Transverse colon (tissue), 4 donors: ENCODE measurements at places on chromosomes 12 and 14.

- no peak for DNase-seq
Observed at GRCh38 chr12:29223956-29224543, 75.0 kb downstream of the FAR2 start.

GRCh38 chr12:104507672-104508071 is 50.9 kb downstream of the CHST11 start:
- DNase-seq: no peak

DNA sequence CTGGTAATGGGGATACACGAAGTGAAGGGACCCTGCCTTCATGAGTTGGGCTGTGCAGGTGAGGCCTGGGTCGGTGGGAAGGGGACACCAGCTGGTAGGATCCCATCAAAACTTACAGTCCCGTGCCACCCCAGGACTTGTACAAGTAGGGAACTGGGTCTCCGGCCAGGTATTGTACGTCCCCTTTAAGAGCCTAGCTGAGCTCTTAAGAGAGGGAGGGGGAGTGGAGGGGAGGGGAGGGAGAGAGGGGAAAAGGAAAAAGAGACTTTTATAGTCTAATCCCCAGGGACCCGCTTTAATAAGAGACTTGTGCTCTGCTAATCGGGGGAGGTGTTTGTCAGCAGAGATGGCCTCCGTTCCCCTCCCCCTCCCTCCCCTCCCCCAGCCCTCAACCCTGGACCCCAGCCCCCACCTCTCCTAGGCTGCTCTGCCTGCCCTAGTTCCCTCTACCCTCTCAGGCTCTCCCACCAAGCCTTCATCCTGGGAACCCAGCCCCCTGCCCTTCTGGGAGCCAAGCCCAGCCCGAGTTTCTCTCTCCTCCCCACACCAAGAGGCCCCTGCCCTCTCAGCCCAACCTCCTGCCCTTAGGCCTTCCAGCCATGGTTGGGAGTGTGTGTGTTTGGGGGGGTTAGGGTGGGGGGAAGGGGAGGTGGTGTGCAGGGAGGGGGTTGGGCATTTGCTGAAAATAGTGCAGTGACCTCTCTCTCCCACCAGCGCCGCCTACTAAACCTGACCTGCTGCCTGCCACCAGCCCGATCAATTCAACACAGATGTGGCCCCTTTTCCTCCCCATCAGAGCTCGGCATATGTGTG is 2.6 kb downstream of the GDF11 start:
- DNase-seq: no peak

DNA sequence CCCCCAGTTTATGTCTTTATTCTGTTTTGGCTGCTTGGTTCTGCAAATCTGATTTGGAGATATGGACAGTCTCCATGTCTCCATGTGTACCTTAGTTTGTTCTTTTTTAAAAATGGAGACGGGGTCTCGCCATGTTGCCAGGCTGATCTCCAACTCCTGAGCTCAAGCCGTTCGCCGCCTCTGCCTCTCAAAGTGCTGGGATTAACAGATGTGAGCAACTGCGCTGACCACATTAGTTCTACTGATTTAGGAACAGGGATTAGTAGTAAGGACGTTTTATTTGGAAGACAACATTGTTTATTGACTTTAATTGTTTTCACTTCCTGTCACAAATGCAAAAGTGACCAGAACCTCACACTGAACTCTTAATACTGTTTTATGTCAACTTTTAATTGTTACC is 14.7 kb downstream of the AEBP2 start:
- no peak for DNase-seq

- DNase-seq: no peak
Observed at GRCh38 chr14:24978862-24979724, 70.9 kb downstream of the STXBP6 start.

GRCh38 chr12:105384916-105385535 is 54.5 kb downstream of the C12orf75 start:
- DNase-seq: no peak

DNA sequence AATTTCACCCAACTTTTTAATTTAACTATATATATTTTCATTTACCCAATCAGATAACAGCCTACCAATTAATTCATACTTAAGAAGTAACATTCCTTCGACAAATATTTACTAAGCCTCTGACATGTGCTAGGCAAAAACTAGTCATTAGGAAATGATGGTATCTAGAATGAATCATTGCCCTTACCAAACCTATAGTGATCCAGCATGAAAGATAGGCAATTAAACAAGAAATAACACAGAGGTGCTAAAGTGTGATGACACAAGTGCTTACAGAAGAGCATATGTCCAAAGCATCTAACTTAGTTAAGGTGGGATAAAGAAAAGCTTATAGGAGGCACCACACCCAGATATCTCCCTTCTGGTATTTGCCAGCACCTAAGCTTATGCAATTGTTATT is 166.5 kb upstream of the RASSF8 start:
- DNase-seq: no peak
